ENCODE measurements at places on chromosomes 5 and 9. TPM values are rescaled to one million over a fixed set of nuclear protein-coding genes. Genes with fewer than 3 reads are reported as not detected.

The FOXD4L5 gene
- total RNA-seq: 0.05 TPM

The SLC1A3 gene
- 18.1 TPM for total RNA-seq

The WDR38 gene
- not detected for total RNA-seq

The SYK gene
- 12.1 TPM for total RNA-seq

The C5orf52 gene
- total RNA-seq: not detected

The GFI1B gene
- total RNA-seq: 0.26 TPM

The CARTPT gene
- total RNA-seq: not detected

The TYRP1 gene
- 0.48 TPM for total RNA-seq

The PTRH1 gene
- total RNA-seq: 5.7 TPM

The GABRA6 gene
- total RNA-seq: not detected

The PAPPA gene
- 5.9 TPM for total RNA-seq

The DMRTA1 gene
- 1.4 TPM for total RNA-seq

The IL6ST gene
- 457 TPM for total RNA-seq

The INSL4 gene
- not detected for total RNA-seq

The SLC34A3 gene
- total RNA-seq: not detected

The PCDHGA4 gene
- 5.8 TPM for total RNA-seq

The ADAMTS2 gene
- 80.9 TPM for total RNA-seq

The SDHA gene
- 58.3 TPM for total RNA-seq

The KIF4B gene
- 0.05 TPM for total RNA-seq

The STOML2 gene
- total RNA-seq: 52.3 TPM

The SERF1A gene
- 6.7 TPM for total RNA-seq

The ADRB2 gene
- 3.0 TPM for total RNA-seq

The GNA14 gene
- 17.6 TPM for total RNA-seq

The GLRA1 gene
- not detected for total RNA-seq

The LRRC19 gene
- 0.11 TPM for total RNA-seq

The SPINK13 gene
- not detected for total RNA-seq

The LRRTM2 gene
- total RNA-seq: 3.3 TPM

The SLC6A18 gene
- total RNA-seq: not detected

The PCDHB15 gene
- total RNA-seq: 7.8 TPM

The PLAC8L1 gene
- not detected for total RNA-seq

The N4BP3 gene
- total RNA-seq: 4.2 TPM

The SPATA24 gene
- total RNA-seq: 3.0 TPM

The PCDHB13 gene
- total RNA-seq: 5.9 TPM

The PRLR gene
- 9.7 TPM for total RNA-seq

The GCNT4 gene
- total RNA-seq: 16.7 TPM

The RNF20 gene
- 33.2 TPM for total RNA-seq
